ENCODE measurements at places on chromosomes 5 and 9.

DNA sequence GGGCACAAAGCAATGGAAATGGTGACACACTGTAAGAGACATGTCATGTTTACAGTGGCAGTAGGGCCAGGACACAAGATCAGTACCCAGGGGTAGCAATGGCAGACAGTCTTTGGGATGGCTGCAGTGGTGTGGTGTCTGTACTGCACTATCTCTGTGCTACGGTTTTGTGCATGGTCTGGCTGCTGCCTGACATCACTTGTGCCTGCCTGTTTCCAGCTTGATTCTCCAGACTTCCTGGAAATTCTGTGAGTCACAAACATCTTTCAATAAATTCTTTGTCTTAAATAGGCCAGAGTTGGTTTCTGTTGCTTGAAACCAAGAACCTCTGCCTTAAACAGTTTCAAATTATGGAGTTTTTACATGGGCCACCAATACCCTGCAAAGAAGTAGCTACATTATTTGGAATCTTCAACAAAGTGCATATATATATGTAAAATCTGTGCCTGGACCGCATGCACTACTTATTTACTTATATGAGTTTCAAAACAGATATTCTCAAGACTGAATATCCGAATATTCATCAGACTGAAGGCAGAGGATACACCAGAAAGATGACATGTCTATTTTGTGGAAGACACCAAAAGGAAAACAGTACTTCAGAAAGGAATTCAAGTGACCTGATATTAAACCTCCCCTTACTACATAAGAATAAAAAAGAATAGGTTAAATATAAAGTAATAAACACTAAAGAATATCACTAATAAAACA is 188.1 kb downstream of the RFX3 start:
- no peak for DNase-seq

DNA sequence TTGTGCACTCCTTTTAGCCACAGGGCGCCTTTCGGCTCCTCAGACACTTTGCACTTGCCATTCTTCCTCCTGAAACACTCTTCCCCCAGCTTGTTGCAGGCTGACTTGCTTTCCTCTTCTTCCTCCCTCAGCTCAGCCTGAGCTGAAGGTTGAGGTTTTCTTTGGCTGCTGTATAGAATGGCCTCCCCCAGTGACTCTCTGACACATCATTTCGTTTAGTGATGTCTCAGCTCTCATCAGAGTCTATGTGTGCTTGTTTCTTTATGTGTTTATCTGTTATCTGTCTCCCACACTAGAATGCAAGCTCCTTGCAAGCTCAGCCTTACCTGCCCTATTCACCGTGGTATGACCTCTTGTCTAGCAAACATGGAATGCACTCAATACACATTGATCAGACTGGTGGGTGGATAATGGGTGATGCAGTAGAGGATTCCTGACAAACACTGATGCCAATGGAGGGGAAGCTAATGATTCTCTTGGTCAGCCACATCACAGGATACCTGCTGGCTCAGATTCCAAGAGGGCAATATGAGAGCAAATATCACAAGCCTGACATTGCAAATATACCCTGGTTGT is 112.9 kb upstream of the STC2 start:
- no peak for DNase-seq

DNA sequence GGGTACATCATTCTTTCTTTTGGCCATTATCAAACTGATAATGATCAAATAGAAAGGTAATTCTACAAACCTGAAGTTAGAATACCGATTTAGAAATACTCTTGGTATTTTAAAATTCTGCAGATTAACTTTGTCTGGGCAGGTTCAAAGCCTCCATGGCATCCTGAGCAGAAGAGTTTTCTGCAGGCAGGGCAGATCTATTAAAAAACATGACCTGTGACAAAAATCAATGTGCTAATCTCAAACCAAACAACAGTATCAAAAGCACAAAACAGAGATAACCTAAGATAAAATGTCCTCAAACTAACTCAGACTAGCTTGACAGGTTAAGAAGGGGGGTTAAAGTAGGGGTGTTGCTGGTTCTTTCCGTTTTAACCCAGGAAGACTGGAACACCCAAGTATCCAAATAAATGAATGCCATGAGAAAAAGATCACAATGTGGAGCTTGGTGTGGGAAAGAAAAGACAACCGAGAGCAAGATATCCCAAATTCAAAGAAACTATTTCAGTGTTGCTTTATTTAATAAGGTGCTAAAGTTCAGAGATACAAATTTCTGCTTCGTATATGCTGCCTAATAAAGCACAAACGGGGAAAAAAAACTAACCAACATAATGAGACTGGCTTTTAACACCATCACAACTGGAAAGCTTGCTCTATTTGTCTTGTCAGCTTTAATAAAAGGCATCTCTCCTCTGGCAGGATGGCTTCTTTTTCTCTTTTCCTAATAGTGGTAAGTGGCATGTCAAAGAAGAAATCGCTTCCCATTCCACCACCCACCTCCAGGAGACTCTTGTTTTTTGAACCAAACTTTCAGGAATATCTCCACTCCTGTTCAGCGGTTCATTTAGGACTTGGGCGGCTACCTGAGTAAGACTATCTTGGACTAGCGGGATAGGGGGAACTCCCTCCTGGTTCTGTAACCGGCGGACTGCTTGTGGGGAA is 2.3 kb downstream of the EFNA5 start:
- DNase-seq, result no peak

DNA sequence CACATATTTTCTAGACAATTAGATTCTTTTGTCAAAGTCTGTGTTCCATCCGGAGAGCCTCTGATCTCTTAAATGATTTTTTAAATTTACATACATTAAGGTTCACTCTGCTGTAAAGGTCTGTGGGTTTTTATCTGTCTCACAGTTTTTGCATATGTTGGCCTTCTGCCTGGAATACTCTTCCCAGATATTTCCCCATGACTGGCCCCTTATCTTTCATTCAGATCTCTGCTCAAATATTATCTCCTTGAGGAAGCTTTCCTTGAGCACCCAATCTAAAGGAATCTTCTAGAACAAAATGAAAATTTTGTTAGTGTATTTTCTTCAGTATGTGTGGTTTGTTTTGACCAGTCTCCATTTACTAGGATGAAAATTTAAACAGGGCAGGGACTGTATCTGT is 26.3 kb downstream of the FAF2 start:
- no peak for DNase-seq

DNA sequence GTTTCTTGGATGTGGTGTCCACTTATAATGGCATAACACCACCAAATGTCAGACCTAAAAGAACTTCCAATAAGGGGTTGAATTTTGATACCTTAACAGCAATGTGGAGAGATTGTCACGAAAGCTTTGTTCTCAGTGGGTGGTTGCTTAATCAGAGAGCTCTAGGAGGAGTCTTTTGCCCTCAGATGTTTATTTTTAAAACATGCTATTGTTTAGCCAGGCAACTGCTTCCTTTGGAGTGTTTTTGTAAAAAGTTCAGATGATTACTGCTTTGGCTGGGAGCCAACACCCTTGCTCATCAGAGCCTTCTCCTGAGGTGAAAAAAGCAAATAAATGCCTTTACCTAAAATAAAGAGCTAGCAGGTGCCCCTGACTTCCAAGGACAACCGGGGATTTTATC is 65.0 kb downstream of the SLC1A1 start:
- no peak for DNase-seq

Measured in CD8-positive, alpha-beta memory T cell (primary cell).